ENCODE measurements at places on chromosomes 1 and 21.

DNA sequence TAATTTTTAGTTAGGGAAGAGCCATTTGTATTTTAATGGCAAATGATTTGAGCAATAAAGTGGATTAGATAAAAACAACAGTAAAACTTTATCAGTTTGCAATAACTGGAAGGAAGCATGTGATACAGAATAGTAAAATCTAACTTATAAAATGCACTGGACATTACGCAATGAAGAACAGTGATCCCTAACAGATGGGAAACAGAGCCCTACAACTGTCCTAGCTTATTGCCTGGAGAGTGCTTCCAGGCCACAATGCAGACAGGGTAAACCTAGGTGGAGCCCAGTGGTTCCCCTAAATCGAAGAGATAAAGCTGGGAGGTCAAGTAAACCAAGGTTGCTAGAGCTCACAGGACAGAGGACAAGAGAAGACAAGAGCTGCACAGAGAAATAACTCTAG lies 7.0 kb downstream of the OMA1 start:
- DNase-seq, result no peak

DNA sequence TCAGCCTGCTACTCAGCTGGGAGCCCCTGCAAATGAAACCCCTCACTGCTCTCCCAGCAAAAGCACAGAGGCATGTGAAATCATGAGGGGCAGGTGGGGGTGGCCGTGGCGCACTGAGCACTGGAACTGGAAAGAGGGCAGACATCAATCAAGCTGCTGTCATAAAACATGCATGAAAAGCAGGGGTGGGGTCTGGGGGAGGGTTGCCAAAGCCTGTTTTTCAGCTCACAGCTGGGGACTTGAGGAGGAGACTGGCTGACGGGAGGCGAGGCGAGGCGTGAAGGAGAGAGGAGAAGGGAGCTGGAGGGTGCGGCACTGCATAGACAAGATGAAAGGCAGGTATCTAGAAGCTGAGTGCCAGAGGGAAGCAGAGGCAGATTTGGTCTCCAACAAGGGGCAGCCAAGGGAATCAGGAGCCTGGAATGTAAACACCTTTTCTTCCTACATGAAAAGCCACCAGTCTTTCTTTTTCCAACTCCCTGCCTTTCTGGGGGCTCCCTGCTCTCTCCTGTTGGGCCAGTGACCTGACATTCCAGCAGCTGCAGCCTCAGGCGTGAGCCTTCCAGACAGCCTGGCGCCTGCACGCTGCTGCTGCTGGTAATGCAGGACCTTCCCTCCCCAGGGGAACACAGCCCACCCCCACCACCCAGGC lies 87.0 kb downstream of the NMNAT2 start:
- DNase-seq, result no peak

- DNase-seq, result no peak
These were observed 76.3 kb downstream of the OBSCN start for GRCh38 chr1:228284148-228284495.

DNA sequence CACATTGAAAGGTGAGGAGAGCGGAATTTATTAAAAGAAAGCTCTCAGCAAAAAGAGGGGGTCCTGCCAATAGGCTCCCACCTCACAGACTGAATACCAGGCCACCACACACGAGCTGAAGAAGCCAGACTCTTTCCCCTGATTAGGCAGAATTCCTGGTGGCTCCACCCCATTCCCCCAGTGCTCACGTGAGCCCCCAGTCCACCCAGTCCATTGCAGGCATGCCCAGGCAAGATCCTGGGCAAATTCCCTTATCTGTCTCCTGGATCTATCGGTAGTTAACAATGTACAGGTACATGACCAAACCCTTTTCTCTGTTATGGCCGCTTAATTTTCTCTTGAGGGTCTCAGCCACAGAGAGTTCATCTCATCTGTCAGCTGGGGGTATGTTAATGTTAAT lies 54.6 kb upstream of the BTG3 start:
- DNase-seq, result no peak

DNA sequence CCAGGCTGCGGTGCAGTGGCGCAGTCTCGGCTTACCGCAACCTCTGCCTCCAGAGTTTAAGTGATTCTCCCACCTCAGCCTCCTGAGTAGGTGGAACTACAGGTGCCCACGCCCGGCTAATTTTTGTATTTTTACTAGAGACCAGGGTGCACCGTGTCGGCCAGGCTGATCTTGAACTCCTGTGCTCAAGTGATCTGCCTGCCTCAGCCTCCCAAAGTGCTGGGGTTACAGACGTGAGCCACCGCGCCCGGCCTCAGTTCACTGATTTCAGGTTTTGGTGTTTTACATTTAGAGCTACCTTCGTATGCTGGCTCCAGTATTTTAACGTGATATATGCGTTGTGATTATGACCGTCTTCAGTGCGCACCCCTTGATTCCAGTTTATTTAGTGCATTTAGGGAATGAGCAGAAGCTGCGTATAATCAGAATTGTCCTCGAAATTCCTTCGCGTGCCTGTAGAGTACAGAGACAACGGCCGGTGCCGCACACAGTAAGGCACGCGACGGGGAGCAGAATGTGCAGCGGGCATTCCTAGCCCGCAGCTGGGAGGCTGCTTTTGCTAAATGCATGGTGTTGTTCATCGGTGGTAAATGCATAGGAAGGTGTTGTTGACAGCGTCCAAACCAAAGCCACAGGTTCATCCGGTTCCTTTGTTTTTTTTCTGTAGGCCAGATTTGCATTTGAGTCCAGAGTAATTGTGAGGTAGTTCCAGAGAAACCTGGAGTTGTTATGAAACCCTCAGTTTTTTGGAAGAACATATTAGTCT lies 48.9 kb upstream of the DIP2A start:
- no peak for DNase-seq

- no peak for DNase-seq
These were observed 28.0 kb upstream of the RNF2 start for GRCh38 chr1:185017338-185017737.

- DNase-seq, result no peak
These were observed 23.1 kb downstream of the IL10RB start for GRCh38 chr21:33289199-33289819.

DNA sequence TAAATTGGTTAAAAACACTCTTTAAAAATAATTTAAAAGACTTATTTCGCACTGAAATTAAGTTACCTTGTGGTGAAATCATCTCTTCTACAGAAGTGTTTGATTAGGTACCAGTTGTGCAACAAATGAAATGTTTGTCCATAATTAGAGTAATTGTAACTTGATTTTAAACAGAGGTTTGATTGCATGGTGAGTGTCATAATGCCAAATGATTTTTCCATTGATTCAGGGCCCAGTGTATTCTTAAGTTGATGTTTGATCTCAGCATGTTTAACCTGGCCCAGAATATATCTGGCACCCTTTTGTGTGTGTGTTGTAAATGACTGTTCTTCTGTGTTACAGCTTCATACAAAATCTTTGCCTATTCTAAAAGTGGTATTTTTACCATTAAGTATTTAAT lies 28.5 kb downstream of the LRRC8B start:
- DNase-seq, result no peak

DNA sequence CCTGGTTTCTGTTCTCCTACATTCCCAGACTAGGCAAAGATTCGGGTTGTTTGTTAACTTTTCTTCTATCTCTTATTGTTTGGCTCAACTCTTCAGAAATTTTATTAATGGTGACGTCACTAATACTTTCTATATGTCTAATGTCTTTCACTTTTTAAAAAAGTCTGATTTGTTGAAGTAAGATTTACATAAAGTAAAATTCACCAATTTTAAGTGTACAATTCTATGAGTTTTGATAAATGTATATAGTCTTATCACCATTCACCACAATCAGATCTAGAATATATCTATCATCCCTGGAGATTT lies 27.8 kb downstream of the EXTL2 start:
- no peak for DNase-seq

GRCh38 chr1:12617901-12618660 lies at the start of gene DHRS3:
Gene DHRS3, minus strand, starts transcription at chr1:12618210. Its CDS starts 862 bp downstream, at chr1:12617348.
- DNase-seq, result peak; percentile 88

DNA sequence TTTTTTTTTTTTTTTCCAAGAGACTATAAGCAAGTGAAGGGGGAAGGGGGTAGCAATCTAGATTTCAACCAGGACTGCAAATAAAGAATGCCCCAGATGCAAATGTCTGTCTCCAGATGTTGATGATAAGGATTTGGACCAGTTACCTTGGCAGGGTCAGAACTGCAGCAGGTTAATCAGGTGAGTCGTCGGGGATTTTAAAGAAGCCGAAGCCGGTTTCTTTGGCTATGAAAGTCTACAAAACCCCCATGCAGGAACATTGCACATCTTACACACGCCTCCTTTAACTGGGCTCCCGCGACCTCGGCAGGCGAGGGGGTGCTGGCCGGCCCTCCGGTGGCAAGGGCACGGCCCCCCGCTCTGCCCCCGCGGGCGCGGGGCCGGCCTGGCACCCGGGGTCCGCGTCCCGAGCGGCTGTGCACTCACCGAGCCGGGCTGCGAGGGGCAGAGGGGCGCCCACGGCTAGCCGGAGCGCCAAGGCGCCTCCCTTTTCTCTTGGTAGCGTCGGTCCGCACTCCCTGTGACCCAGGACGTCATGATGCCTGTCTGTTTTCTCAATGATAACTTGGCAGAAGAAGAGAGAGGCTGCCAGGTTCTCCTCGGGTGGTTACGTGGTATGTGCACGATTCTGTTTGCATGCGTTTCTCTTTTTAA lies 366.3 kb upstream of the ESRRG start:
- DNase-seq, result no peak

GRCh38 chr1:26771643-26772321 lies 16.0 kb upstream of the PIGV start:
- DNase-seq, result no peak

DNA sequence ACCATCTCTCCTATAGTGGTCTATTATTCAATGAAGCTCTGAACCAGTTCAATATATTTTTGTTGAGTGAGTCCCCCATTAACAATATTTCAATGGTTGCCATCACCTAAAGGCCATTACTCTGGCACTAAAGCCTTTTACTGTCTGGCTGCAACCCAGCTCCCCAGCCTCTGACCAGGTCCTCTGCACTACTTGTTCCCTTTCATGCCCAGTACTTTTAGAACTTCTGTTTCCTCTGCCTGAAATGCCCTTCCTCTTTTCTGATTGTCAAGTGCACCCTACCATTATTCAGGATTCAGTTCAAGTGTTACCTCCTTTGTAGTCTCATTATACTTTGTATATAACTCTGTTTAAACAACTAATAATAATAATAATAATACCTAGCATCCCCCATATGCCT lies 30.4 kb upstream of the ZFYVE9 start:
- DNase-seq, result no peak

DNA sequence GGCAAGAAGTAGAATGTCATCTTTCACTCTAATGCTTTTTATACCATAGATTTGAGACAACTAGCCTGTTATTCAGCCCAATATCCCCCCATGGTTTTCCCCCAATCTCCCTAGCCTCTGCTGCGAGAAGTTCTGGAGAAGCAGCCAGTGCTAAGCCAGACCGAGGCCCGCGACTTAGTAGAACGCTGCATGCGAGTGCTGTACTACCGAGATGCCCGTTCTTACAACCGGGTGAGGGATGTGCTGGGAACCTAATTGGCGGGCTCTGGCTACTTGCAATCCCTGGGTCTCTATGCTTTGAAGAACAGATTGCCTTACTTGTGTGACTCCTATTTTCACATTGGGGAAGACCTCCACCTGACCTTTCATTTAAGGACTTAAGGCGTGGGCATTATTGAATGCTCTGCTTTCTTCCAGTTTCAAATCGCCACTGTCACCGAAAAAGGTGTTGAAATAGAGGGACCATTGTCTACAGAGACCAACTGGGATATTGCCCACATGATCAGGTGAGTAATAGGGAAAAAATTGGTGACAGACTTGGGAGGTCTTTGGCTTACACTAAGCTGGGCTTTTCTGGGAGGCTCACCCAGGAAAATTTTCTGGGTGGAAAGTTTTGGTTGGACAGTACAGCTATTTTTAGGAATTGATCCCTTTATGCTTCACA lies 1.9 kb downstream of the PSMB4 start:
- no peak for DNase-seq

DNA sequence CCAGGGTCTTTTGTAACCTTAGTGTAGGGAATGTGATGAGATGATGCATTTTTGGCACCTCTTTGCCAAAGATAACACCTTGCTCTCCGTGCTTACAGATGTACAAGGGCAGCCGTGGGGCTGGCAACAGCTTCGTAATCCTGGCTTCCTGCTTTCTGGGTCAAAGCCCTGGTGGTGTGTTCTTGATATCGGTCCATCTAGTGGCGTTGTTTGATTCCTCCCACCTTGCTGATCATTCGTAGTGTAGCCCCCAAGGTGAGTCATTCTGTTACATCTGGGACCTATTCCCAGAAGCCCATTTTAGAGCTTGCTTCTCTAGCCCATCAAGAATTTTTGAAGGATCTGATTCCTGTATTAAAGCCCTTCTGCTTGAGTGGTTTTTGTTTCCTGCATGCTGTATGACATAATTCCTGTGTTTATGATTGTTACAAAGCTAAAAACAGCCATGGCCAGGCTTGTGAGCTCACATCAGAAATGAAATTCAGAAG lies 7.0 kb upstream of the CCT8 start:
- no peak for DNase-seq

- no peak for DNase-seq
These were observed 24.1 kb downstream of the SMYD3 start for GRCh38 chr1:246482805-246483568.

DNA sequence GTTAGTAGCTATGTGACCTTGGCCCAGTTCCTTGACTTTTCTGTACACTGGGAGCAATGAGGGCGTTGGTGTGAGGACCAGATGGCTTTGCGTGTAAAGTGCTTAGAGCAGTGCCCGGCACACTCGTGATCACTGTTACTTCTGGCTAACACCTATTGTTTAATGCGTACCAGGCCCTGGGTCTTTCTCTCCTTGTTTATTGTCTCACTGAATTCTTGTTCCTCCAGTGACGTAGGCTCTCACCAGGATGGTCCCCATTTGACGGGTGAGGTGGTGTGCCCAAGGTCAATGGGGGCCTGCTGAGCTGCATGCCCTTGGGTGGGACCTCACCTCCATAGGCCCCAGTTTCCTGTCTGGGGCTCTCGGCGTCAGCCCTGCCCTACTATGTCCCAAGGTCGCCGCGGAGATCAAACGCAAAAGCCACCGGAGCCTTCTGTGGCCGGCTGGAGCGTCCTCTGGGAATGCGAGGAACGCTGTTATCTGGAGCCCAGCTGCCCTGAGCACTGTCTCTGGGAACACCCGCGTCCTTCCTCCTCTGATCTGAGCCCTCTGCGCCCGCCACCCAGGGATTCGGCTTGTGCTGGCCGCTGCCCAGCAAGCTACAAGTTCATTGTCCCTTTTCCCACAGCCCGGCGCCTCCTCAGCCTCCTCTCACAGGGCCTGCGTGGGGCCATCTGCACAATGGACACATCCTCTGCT lies 28.9 kb downstream of the ALPL start:
- DNase-seq, result no peak

DNA sequence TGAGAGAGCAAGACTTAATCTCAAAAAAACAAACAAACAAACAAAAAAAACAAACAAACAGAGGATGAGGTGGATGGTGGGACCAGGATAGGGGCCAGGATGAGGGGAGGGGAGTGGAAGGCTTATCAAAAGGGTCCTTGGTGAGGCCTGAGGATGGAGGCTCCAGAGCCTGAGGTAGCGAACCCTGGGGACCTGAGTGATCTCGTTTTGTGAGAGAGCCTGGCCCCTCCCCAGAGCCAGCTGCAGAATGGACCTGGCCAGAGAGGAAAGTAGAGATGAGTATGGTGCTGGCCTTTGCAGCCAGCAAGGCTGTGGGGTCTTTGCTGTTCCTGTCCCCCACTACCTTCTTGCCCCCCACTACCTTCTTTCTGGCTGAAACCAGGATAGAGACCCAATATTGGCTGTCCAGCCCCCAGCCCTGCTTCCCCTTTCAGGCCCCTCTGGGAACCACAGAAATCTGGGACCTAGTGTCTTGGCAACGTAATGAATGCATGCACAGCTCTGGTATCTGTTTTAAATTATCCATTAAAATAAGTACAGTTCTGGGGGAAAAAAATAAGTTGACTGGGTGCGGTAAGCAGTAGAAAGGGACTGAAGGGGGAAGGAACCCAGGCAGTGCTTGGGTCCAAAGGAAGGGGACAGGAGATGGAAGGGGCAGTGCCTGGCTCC lies 1.1 kb upstream of the LMNA start:
- no peak for DNase-seq
